Suprapubic skin (tissue), 4 donors: ENCODE measurements at places on chromosomes 3 and 15. TPM values are rescaled to one million over a fixed set of nuclear protein-coding genes. Genes with fewer than 3 reads are reported as not detected.

DNA sequence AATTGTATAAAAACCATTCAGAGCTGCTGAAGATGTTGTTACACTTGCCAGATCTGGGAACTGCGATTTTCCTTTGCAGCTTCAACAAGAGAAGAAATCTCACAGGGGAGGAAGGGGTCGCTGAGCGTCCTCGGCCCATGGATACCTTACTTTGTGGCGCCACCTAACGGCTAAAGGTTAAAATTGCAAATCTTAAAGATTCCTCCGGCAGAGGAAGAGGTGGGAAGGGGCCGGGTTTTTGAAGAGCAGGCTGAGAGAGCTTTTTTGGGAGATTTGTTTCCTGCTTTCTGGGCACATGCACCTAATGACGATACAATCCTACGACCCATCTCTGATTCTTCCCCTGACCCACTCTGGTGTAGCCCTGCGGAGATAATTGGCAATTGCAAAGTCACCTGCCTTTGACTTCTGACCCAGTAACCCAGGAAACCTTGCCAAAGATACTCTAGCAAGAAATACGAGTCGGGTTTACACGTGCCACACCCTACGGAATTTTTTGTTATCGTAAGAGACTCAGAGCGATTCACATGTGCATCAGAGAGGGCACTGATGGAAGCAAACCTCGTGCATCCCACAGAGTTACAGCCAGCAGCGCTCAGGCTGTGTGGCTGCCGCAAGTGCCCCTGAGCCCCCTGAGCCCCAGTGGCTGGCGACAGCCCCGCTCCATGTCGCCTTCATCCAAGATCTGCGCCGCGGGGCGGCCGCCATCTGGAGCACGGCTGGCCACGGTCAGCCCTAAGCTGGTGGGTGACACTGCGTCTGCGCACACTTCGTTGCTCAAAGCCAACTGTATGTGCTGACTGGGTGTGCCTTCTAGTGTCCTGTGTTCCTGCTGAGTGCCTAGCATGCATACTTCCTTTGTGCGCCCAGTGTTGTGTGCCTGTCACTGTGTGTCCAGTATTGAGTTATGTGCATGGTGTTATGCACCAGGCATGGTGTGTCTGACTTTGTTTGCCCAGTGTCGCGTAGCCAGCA is 55.2 kb upstream of the CHRNA7 start:
- H3K27ac ChIP-seq = no peak overlapping the region
- H3K4me1 ChIP-seq = peaks cover 11% of the 10 kb centered on the region
- peak overlapping the region; percentile 36 for H3K4me3 ChIP-seq
- DNase-seq = no peak

The ITGA11 gene
- total RNA-seq = 3.6 TPM

The SLC12A1 gene
- total RNA-seq = not detected

GRCh38 chr3:133488785-133489367 is 84.6 kb upstream of the CDV3 start:
- DNase-seq = no peak
- no peaks in the 10 kb centered on the region for H3K27me3 ChIP-seq
- H3K4me1 ChIP-seq = peaks cover 5% of the 10 kb centered on the region

The MOBP gene
- not detected for total RNA-seq

The SOX14 gene
- not detected for total RNA-seq

The MRPL47 gene
- 9.6 TPM for total RNA-seq

GRCh38 chr3:141625506-141625905 is 112.6 kb upstream of the RNF7 start:
- no peak overlapping the region for H3K4me3 ChIP-seq
- H3K27me3 ChIP-seq = no peaks in the 10 kb centered on the region
- H3K36me3 ChIP-seq = no peaks in the 10 kb centered on the region
- DNase-seq = peak; percentile 52
- H3K4me1 ChIP-seq = no peaks in the 10 kb centered on the region

DNA sequence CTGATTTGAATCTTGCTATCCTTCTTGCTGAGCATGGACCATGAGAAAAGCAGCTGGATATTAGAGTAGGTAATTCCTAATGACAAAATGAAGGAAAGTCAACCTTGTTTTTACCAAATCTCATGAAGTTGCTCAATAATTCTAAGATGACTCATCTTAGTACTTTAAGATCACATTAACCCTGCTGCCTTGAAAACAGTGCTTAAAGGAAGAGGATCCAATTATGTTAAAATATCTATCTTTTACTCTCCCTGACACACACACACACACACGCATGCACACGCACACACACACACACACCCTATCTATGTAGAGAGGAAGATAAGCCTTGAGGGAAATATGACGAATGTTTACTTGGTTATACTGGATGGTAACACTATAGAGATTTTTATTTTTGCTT is 16.0 kb upstream of the MYO1E start:
- H3K4me1 ChIP-seq = peaks cover 6% of the 10 kb centered on the region
- H3K36me3 ChIP-seq = no peaks in the 10 kb centered on the region
- H3K27ac ChIP-seq = no peak overlapping the region
- H3K4me3 ChIP-seq = no peak overlapping the region
- no peak for DNase-seq

DNA sequence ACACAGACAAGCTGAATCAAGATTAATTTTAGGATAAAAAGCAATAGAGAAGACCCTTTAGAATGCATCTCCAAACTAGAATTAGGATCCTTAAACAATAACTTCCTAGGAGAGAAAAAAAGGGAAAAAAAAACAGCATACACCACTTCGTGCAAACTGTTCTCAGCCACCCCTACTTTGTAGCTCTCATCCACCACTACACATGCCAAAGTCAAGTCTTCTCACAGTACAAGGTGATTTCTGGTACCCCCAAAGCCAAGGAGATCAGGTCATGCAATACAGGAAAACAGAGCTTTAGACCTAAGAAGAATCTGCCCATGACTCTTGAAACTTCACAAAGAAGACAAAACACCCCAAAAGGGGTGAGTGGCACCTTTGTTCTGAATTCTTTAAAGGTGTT is 166.9 kb downstream of the SUCNR1 start:
- H3K4me1 ChIP-seq = no peaks in the 10 kb centered on the region
- H3K36me3 ChIP-seq = no peaks in the 10 kb centered on the region
- no peaks in the 10 kb centered on the region for H3K27me3 ChIP-seq
- no peak for DNase-seq
- H3K27ac ChIP-seq = no peak overlapping the region

DNA sequence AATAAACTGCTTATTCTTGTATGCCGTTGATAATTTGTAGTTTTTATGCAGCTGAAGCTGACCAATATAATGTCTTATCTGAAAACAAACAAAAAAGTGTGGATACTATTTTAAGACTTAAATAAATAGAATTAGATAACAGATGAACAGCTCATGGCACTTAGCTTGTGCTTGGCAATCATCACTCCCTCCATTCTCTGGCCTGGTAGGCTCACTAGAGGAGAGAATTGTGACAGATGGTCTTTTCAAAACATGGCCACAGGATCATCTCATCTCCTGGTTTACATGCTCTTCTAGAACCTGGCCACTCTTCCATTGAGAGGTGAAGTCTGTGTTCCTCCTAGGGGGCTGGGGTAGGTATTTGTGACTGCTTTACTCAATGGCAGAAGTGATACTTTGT is 58.4 kb upstream of the RBP1 start:
- H3K4me3 ChIP-seq = no peak overlapping the region
- peaks cover 4% of the 10 kb centered on the region for H3K4me1 ChIP-seq
- no peak overlapping the region for H3K27ac ChIP-seq
- DNase-seq = no peak
- H3K27me3 ChIP-seq = no peaks in the 10 kb centered on the region

GRCh38 chr3:64237083-64237482 is 11.8 kb upstream of the PRICKLE2 start:
- no peaks in the 10 kb centered on the region for H3K27me3 ChIP-seq
- no peak overlapping the region for H3K27ac ChIP-seq
- H3K4me3 ChIP-seq = no peak overlapping the region
- no peak for DNase-seq
- peaks cover 11% of the 10 kb centered on the region for H3K4me1 ChIP-seq

The LEKR1 gene
- total RNA-seq = 1.3 TPM

DNA sequence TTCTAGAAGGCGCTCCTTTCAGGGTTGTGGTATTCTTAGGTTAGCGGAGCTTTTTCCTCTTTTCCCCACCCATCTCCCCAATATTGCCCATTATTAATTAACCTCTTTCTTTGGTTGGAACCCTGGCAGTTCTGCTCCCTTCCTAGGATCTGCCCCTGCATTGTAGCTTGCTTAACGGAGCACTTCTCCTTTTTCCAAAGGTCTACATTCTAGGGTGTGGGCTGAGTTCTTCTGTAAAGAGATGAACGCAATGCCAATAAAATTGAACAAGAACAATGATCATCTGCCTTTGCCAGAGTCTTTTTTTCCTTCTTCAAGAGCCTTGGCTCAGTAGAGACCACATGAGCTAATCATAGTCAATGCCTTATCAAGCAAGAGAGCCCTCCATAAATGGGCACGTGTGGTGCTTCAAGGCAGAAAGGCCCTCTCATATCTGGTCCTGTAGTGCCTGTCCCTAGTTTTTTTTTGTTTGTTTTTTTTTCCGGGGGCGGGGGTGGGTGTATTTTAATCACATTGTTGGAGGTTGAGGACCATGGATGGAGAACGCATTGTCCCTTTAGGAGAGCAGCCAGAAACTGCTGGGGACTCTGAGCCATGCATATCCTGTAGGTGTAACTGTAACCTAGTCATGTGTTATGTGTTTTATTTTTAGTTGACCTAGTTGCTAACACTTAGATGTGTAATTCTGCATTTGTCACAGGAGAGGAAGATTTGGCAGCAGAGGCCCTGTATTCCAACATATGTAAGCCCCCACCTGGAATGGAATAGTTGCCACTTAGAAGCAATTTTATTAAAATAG is 64.7 kb upstream of the ACAD9 start:
- no peak overlapping the region for H3K27ac ChIP-seq
- H3K36me3 ChIP-seq = peaks cover 68% of the 10 kb centered on the region
- H3K4me3 ChIP-seq = no peak overlapping the region
- H3K27me3 ChIP-seq = no peaks in the 10 kb centered on the region
- no peak for DNase-seq

DNA sequence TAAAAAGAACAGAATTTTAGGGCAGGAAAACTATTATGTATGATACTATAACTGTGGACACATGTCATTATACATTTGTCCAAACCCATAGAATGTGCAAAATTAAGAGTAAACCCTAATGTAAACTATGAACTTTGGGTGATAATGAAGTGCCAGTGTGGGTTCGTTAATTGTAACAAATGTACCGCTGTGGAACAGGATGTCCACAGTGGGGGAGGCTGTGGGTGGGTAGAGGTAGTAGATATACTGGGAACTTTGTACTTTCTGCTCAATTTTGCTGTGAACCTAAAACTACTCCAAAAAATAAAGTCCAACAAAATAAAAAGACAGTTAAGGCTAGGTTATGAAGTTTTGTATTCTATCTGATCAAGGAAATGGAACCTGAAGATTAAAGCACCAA is 24.8 kb downstream of the CD96 start:
- no peak for DNase-seq
- H3K27me3 ChIP-seq = no peaks in the 10 kb centered on the region
- H3K4me1 ChIP-seq = no peaks in the 10 kb centered on the region
- H3K36me3 ChIP-seq = no peaks in the 10 kb centered on the region
- no peak overlapping the region for H3K4me3 ChIP-seq

DNA sequence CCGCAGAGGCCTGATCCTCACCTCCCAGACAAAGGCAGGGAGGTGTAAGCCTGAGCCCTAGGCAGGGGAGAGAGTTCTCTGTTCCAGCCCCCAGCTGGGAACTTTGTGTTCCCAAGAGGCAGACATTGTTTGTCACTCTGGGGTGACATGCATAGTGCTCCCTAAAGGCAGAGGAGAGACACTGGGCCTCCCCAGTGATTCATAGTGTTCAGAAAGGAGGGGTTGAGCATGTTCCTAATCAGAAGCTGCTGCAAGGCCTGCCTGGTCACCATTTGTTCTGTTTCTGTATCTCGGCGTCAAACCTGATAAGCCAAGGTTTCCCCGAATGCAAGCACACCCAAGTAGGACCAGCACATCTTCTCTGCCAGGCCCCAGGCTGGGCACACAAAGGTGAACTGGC is 24.0 kb upstream of the SLC6A6 start:
- no peak overlapping the region for H3K4me3 ChIP-seq
- DNase-seq = no peak
- H3K27me3 ChIP-seq = no peaks in the 10 kb centered on the region
- no peaks in the 10 kb centered on the region for H3K36me3 ChIP-seq
- peak overlapping the region; percentile 60 for H3K27ac ChIP-seq

GRCh38 chr15:78749831-78750230 is 61.4 kb downstream of the ADAMTS7 start:
- peaks cover 5% of the 10 kb centered on the region for H3K4me1 ChIP-seq
- no peak overlapping the region for H3K4me3 ChIP-seq
- peak; percentile 55 for DNase-seq

The ELL3 gene
- total RNA-seq = 79.2 TPM

GRCh38 chr3:48410205-48411040 is 19.5 kb downstream of the PLXNB1 start:
- H3K36me3 ChIP-seq = peaks cover 91% of the 10 kb centered on the region
- no peak overlapping the region for H3K27ac ChIP-seq
- peaks cover 26% of the 10 kb centered on the region for H3K4me1 ChIP-seq
- no peaks in the 10 kb centered on the region for H3K27me3 ChIP-seq
- peak; percentile 60 for DNase-seq

- H3K4me3 ChIP-seq = peak within 1 kb of the TSS; percentile 88
- H3K4me1 ChIP-seq = peaks cover 22% of the 10 kb centered on the region
- H3K36me3 ChIP-seq = no peaks in the 10 kb centered on the region
- DNase-seq = peak; percentile 83
These were observed at the start of gene SLC25A38 for GRCh38 chr3:39383045-39383880. Gene SLC25A38, plus strand, starts transcription at chr3:39383370. Its CDS starts 355 bp downstream, at chr3:39383725.

The HRG gene
- total RNA-seq = not detected

DNA sequence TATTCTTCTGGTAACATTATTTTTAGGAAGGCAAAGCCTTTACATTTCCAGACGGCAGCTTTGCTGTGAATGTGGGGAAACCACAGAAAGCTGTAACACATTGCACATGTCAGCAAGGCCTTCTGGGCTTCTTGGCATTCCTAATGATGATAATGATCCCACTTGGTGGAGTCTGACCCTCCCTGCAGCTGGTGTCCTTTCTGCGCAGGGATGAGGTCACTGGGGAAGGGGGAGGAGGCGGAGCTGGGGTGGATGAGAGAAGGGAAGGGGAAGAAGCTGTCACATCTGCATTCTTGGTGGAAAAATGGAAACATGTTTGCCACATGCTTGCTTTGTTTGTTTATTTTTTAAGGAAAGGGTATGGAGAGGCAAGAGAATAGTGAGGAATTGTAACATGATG is 68.6 kb downstream of the FILIP1L start:
- H3K27ac ChIP-seq = no peak overlapping the region
- no peaks in the 10 kb centered on the region for H3K27me3 ChIP-seq
- no peak overlapping the region for H3K4me3 ChIP-seq
- peak; percentile 81 for DNase-seq

GRCh38 chr3:19702416-19703078 is 231.5 kb downstream of the EFHB start:
- no peak for DNase-seq
- no peaks in the 10 kb centered on the region for H3K4me1 ChIP-seq
- no peaks in the 10 kb centered on the region for H3K36me3 ChIP-seq
- H3K27ac ChIP-seq = no peak overlapping the region
- no peak overlapping the region for H3K4me3 ChIP-seq

DNA sequence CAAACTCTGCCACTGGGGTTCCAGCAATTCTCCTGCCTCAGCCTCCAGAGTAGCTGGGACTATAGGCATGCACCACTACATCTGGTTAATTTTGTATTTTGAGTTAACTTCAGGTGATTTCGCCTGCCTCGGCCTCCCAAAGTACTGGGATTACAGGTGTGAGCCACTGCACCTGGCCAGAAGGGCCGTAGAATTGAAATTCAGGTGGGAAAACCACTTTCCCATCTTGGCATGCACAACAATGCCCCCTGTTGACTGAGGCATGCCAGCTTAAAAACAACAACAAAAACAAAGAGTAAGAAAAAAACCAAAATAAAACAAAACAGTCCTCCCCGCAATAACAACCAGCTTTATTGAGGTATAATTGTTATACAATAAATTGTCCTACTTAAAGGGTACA is 32.6 kb upstream of the RAB11A start:
- H3K27me3 ChIP-seq = no peaks in the 10 kb centered on the region
- no peak overlapping the region for H3K4me3 ChIP-seq
- H3K27ac ChIP-seq = no peak overlapping the region

The ASB14 gene
- total RNA-seq = not detected

The IFT122 gene
- 47.6 TPM for total RNA-seq
